Dermis blood vessel endothelial cell (primary cell): ENCODE measurements at places on chromosomes 2 and 18. TPM values are rescaled to one million over a fixed set of nuclear protein-coding genes. Genes with fewer than 3 reads are reported as not detected.

DNA sequence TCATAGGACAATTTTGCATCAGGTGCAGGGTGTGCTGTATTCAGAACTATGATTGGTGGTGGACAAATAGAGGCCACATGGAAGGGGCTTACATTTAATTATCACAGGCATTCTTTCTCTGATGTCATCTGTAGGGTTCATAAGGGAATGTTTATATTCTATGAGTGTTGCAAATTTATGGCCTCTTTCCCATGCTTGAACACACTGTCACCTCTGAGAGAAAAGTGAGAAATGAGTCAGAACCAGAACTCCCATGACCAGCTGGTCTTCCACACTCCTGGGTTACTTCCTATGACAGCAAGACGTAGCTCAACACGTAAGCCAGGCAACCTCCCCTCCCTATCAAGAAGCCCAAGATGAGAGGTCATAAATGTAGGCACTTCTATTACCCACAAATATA, 310.8 kb downstream of the PIEZO2 start:
- DNase-seq = no peak

DNA sequence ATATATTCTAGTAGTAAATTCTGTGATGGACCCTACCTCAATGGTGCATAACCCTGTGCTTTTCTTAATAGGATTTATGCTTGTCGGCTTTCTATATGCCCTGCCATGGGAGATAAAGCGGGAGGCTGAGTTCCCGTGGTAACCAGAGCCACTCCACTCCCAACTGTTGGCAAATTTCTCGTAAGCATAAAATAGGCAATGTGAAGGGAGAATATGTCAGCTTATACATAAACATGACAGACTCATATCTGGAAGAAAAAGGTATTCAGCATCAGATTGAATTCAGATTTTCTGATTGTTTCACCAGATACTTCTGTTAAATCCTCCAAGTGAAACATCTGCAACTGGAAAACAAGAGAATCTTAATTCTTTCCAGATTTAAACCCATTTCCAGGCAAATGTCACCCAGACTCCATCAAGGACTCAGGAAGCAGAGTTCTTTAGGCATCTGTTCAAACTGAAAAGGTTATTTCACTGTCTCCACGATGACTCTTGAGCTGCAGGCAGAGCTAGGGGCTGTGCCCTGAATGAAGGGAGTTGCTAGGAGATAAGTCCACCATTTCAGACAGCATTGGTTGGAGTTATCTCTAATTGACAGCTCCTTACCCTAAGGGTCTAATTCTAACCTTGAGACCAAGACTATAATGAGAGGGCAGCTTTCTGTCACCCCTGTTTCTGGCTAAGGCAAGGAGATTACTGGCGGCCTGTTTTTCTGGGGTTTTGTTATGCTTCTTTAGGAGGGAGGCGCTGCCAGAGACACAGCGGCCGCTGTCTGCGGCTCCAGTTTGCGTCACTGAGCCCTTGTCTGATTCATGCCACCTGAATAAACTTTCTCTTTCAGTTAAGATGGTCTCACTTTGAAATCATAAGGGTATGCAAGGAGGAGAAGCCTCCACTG, 381.3 kb downstream of the SOX11 start:
- no peak for DNase-seq

DNA sequence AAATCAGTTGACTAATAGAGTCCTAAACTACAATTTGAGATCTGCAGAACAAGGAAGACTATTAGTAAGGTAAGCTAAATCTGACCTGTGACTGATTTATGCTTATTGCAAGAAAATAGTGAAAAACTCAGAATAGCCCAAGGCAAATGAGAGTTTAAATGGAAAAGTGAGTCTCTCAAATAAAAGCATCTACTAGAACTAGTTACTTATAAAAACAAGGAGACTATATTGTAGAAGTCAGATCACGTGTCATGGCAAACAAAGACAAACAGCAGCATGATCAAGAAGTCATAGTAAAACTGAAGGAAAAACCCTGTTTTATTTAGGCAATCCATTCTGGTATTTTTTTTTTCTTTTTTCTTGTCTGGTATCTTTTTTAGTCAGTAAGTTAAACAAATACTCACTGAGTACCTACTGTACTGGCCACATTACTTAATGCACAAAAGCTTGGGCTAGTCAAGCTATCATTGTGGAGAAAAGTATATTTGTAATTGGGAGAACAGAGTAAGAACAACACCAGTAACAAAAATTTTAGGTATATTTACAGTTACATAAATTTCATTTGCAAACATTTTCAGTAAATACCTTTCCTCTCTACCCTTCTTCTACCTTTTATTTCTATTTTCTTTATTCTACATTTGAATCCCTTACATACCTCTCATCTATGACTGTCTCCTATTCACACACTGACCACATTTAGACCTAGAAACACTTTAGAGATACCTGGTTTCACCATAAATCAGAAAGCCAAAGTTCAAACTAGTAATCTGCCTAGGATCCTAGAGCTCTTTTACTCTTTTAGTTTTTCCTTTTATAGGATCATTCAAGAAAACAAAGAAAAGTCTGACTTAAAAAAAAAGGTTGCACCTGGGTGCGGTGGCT, 23.7 kb downstream of the CCDC88A start:
- DNase-seq = no peak

ALK gene
- total RNA-seq = not detected in 2 replicates

ZNF514 gene
- 8.7 and 14.0 TPM in 2 replicates for total RNA-seq

GALNT5 gene
- total RNA-seq = under 0.01 and 0.09 TPM in 2 replicates

DNA sequence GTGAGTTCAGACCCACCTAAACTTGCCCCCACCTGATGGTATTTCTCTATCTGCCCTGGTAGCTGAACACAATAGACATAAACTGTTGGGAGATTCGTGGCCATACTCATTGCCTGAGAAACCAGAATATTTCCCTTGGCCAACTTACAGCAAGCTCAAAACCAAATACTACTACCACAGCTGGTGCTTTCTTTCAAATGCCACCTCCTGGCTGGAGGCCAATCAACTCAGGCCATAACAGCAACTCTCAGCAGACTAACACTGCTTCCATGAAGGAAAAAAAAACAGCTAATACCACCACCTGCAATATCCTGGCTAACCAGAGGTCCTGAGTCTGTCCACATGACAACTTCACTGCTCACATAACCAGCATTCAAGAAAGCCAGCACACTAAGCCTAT, 373.1 kb downstream of the CMPK2 start:
- no peak for DNase-seq

- DNase-seq = no peak
Observed at GRCh38 chr2:1173528-1173927, 222.9 kb downstream of the SNTG2 start.

GRCh38 chr2:119679846-119680245, 845 bp downstream of the TMEM177 start:
- no peak for DNase-seq

- DNase-seq = no peak
Observed at GRCh38 chr18:40985436-40985835, 969.6 kb upstream of the PIK3C3 start.

FEV gene
- total RNA-seq = not detected in 2 replicates

LAMA1 gene
- total RNA-seq = 0.05 and 1.2 TPM in 2 replicates

KCNE4 gene
- 0.14 and 1.2 TPM in 2 replicates for total RNA-seq

DNA sequence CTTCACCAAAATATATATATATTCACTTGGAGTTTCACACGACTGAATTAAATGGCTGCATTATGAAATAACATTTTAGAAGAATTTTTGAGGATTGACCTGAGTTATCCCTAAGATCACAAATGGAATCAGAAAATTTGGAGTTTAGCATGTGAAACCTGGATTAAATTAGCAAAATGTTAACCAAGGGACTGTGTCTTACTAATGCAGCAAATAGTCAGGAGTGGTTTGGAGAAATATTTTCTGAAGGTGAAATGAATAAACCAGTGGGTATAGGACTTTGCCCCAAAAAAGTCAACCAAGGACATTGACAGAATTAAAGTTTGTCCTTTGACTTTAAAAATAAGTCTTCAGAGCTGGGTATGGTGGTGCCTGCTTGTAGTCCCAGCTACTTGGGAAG, 111.2 kb downstream of the PRPF40A start:
- DNase-seq = no peak

ST6GAL2 gene
- 0.28 TPM in 1 of 2 replicates, not detected in the other for total RNA-seq

DNA sequence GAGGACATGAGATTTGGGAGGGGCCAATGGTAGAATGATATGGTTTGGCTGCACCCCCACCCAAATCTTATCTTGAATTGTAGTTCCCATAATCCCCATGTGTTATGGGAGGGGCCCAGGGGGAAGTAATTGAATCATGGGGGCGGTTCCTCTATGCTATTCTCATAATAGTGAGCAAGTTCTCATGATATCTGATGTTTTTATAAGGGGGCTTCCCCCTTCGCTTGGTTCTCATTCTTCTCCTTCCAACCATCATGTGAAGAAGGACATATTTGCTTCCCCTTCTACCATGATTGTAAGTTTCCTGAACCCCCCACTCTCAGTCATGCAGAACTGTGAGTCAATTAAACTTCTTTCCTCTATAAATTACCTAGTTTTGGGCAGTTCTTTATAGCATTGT, 37.0 kb upstream of the ERMN start:
- DNase-seq = no peak

SULT1C4 gene
- total RNA-seq = 76.7 and 136 TPM in 2 replicates

TMEM198 gene
- under 0.01 TPM in 1 of 2 replicates, not detected in the other for total RNA-seq

- peak; percentile 82 for DNase-seq
Observed at GRCh38 chr2:224946895-224947294, 95.4 kb downstream of the DOCK10 start.

GRCh38 chr18:23137788-23138216, 2.5 kb downstream of the CABLES1 start:
- peak; percentile 20 for DNase-seq

- peak; percentile 64 for DNase-seq
Observed at GRCh38 chr2:46298522-46299353, 1.5 kb downstream of the EPAS1 start.

TUBA4B gene
- total RNA-seq = 0.09 TPM in 1 of 2 replicates, not detected in the other

ATP5MC3 gene
- 84.7 and 98.7 TPM in 2 replicates for total RNA-seq

GRCh38 chr18:23115683-23116096, 19.6 kb upstream of the CABLES1 start:
- DNase-seq = peak; percentile 92

GRCh38 chr2:203675086-203675485, 31.4 kb upstream of the CD28 start:
- peak; percentile 37 for DNase-seq

- no peak for DNase-seq
Observed at GRCh38 chr2:170201734-170202393, 23.9 kb downstream of the MYO3B start.

GRCh38 chr18:54284981-54285785, 15.9 kb downstream of the POLI start:
- DNase-seq = peak; percentile 41

DNA sequence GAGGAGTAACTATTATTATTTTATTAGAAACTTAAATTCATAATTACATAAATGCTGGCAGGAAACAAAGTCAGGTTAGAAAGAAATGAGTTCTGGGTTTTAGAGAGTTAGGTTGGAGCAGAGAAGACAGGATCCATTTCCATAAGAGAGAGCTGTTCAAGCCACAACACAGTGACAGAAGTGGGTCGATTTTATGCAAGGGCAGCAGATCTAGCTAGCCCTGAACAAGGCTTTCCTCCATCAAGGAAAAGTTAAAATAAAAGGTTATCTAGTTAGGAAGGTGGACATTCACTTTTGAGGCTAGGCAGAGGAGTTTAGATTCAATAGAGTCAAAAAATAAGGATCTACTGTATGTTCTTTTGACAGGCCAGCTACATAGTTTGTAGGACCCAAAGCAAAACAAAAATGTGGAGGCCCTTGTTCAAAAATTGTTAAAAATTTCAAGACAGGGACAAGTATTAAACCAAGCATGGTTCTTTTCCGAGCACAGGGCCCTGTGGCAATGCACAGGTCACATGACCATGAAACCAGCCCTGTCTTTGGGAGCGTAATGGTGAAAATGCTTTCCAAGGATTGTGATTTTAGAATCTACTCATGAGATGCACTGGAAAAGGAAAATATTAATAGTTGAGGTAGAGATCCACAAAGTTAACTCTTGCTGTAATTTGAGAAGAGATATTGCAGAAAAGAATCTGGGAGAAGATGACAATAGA, 91.2 kb upstream of the CREB1 start:
- DNase-seq = no peak

B3GNT7 gene
- 12.1 and 13.6 TPM in 2 replicates for total RNA-seq

KIF1A gene
- 0.05 TPM in 1 of 2 replicates, not detected in the other for total RNA-seq

GRCh38 chr18:7898181-7898580, 331.1 kb downstream of the PTPRM start:
- no peak for DNase-seq

GCKR gene
- 0.05 and 0.85 TPM in 2 replicates for total RNA-seq

DNA sequence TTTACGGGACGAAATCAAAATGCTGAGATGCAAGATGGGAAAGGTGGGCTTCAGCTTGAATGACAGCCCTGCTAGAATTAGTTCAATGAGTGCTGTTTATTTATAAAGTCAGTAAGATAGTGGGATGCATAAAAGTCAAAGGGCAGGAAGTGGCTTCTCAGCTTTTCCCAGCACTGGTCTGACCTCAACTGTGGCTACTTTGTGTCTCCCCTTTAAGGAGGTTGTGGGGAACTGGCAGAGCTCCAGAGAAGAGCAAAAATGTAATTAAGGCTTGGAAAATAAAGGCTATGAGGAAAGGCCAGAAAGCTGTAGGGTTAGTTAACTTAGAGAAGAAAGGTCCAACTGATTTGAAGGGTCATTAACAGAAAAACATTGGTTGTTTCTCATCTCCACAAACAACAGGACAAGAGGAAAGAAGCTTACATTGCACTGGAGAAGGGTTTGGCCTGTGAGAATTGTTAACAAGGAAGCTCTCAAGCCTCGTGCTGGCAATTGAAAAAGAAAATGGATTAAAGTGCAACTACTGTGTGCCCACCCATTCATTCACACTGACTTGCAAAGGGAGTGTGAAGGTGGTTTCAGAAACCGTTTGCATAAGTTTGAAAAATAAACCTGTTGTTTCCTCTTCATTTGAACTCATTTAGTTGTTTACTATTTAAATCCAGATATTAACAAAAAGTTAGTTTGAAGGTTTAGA, 68.8 kb upstream of the CD28 start:
- peak; percentile 8 for DNase-seq

DNA sequence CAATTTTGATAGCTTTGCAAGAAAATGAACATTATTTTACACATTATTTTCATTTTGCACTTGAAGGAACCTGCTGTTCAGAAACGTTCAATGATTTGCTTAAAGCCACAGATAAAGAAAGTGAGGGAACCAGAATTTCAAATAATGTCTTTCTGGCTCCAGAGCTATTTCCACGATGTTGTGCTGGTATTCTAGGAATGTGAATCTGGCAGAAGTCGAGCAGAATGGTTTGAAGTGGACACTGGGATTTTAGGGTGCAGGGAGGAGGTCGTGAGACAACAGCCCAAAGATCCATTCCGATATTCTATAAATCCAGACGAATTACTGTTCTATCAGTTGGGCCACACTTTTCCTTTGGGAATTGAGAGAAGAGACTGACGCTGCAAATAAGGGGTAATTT, 2.2 kb downstream of the CCDC102B start:
- no peak for DNase-seq

PROKR1 gene
- total RNA-seq = under 0.01 TPM in 1 of 2 replicates, not detected in the other
